ENCODE measurements at places on chromosomes 6 and 20.

DNA sequence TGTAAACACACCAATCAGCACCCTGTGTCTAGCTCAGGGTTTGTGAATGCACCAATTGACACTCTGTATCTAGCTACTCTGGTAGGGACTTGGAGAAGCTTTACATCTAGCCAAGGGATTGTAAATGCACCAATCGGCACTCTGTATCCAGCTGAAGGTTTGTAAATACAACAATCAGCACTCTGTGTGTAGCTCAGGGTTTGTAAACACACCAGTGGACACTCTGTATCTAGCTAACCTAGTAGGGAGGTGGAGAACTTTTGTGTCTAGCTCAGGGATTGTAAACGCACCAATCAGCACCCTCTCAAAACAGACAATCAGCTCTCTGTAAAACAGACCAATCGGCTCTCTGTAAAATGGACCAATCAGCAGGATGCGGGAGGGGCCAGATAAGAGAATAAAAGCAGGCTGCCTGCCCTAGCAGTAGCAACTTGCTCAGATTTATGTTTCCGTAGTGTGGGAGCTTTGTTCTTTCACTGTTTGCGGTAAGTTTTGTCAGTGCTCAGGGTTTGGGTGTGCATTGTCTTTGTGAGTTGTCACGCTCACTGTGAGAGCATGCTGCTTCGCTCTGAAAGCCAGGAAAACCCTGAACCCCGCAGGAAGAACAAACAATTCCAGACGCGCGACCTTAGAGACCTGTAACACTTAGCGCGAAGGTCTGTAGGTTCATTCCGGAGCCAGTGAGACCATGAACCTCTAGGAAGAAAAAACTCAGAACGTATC lies 37.0 kb downstream of the RIOK1 start:
- no peak for DNase-seq

DNA sequence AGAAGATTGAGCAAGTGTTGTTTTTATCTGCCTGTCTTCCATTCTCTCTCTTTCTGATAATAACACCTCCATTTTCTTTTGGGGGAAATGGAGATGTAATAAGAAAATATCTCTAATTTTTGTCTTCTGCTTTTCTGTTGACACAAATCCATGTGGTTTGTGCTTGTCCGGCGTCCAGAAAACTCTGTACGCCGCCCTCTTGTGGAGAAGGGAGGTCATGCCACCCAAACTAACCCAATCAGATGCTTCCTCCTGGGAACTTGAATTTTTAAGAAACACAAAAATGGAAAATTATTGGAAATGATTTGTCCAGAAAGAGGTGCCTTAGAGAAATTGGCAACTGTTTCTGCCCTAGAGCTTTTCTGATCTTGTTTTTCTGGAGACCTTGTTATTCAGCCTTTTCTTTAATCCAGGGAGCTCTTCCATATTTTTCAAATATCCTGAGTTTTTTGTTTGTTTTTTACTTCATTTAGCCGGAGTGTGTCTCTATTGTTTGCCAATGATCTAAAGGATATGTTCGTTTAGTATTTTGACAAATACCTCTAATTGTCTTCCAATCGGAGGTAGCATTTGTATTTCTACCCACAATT lies 17.8 kb upstream of the FNDC1 start:
- no peak for DNase-seq

- no peak for DNase-seq
Measured at GRCh38 chr20:15655295-15655874, 917.9 kb downstream of the KIF16B start.

GRCh38 chr6:36484736-36485135 lies 41.9 kb downstream of the KCTD20 start:
- DNase-seq = no peak

DNA sequence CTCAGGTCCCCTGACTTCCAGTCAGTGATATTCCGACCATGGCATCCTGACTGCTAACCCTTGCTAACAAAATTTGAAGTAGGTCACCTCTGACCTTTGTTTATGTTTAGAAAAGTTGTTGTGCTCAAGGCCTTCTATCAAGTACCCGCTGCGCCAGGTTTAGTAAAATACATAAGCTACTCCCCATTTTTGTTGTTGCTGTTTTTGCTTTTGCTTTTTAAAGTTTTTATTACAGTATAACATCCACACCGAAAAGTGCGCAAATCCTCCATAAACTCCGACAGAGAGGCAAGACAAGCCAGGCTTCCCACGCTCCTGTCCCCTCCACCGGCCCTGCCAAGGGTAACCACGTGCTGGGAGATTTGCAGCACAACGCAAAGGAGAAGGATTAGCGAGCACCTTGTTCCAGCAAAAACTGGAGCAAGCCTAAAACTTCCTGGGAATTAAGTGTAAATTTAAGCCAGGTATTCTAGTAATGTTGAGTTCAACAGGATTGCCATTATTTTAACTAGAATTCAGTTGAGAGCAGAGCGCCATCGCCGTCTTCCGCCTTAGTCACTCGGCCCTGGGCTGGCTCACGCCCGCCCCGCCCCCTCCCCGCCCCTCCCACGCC lies 17.8 kb upstream of the HMGN4 start:
- no peak for DNase-seq

DNA sequence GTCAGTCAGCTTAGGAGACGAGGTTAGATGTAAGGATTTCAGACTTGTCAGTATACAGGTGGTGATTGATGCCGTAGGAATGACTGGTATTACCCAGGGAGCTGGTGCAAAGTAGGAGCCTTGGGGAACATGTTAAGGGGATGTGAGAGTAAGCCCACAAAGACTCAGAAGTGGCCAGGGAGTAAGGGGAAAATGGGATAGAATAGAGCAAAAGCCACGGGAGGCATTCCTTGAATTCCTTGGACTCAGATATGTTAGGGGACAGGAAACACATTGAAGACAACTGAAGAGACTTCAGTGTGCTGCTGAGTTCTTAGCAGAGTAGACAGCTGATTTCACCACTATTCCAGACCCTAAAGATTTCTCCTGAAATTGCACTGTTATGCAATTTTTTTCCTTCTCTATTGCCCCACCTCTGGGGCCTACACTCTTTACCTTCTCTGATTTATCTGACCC lies 1.2 kb upstream of the ACAT2 start:
- DNase-seq = no peak
